ENCODE measurements at places on chromosomes 12 and 14.

- DNase-seq: no peak
Measured at GRCh38 chr12:54018468-54018984, 9.7 kb upstream of the HOXC6 start.

DNA sequence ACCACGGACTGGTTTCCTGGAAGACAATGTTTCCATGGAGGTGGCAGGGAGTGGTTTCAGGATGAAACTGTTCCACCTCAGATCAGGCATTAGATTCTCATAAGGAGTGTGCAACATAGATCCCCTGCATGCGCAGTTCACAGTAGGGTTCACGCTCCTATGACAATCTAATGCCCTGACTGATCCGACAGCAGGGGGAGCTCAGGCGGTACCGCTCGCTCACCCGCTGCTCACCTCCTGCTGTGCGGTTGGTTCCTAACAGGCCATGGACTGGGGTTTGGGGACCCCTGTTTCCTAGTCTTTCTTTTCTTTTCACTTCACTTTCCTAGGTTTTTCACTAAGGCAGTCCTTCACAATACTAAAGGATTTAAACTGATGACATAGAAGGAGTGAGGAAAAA is 39.6 kb downstream of the GUCY2C start:
- DNase-seq: no peak

- no peak for DNase-seq
Measured at GRCh38 chr14:57692671-57693070, 173.2 kb downstream of the SLC35F4 start.

DNA sequence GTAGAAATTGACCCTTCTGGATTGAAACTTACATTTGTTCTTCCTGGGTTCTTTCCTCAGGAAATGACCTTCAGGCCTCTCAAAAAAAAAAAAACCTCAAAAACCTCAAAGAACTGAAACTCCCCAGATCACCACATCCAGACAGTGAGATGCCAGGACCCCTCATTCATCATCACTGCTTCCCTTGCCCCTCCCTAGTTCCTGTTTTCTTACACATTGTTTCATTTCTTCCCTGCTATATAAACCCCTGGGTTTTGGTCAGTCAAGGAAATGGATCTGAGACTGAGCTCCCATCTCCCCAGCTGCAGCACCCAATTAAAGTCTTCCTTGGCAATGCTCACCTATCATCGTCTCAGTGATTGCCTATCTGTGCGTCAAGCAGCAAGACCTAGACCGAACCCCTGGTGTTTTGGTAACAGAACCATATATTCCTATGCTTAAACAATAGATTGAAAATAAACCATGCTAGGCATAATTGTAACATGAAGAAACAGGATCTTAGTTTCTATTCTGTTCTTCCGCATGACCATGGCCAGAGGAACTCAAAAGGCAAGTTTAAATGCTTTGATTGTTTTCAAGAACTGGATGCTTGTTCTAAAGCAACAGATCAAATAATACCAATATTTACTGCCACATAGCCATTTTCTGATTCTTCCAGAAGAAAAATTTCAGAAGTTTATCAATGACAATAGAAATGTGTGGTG is 108.0 kb upstream of the MAX start:
- DNase-seq: no peak

All from effector memory CD4-positive, alpha-beta T cell (primary cell).